SK-N-SH treated with all-trans-retinoic acid at 6 μM for 48 hours (cell line): ENCODE measurements at places on chromosomes 12 and 14.

DNA sequence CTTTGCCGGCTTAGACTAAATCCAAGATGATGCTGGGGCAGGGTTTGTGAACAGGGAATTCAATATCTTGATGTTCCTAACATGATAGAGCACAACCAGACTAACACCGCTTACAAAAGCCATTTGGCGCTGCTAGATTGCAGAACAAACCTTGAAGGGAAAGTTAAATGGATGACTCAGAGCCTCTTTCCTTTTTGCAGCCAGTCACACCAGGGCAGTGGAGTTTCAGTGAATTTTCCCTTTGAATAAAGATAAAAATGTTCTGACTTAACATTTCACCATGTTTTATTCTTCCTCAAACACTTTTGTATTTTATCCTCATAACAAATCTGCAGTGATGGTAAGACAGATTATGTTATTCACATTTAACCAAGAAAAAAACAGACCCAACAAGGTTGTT lies 47.3 kb downstream of the PDE6H start:
- ATAC-seq: no peak

DNA sequence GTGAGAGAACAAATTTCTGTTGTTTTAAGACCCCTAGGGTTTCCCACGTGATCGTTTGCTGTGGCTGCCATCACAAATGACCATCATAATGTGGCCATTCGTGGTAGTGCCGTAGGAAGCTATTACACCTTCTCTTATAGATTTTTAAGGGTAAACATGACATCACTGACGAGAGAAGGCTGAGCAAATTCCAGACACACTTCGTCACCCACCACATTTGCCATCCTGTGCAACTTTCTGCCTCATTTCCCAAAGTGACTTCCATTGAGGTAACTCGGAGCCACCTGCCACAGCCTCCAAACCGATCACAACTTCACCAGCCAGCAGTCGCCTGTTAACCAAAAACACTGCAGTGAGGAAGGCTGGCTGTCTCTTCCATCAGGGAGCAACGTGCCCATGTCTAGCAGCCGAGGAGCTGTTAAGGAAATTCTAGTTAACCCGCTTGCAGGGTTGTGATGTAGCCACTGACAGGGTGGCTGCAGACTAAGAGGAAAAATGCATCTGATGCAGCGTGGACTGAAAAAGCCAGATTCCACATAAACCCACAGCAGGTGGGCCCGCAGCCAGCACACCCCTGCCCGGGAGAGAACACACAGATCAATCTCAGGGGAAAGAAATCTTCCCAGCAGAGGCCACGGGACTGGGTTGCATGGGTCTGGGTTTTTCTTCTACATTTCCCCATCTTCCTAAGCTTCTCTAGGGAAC lies 44.6 kb downstream of the CCDC85C start:
- ATAC-seq: no peak

GRCh38 chr14:98544174-98544573 lies 727.8 kb downstream of the BCL11B start:
- no peak for ATAC-seq

DNA sequence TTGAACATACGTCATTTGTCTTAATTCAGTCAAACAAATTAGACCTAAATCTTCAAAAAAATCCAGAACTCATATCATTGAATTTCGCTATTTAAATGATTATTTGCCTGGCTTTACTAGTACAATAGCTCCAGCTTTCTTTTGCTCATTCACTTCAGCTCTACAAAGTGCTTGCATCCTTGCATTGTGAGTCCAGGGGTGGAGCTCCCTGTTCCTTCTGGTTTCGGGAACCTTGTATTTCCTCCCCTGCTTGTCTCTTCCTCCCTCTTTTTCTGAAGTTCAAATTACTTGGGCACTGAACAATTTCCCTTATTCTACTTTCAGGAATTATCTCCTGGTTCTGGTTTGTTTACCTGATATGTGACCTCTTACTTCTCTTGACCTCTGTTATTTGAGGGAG lies 58.1 kb upstream of the KITLG start:
- no peak for ATAC-seq

- no peak for ATAC-seq
These were observed 5.7 kb downstream of the HOXC12 start for GRCh38 chr12:53960187-53961024.

GRCh38 chr12:30964896-30965612 lies 38.5 kb downstream of the TSPAN11 start:
- ATAC-seq: no peak

- no peak for ATAC-seq
These were observed 132.6 kb downstream of the RPAP3 start for GRCh38 chr12:47573146-47573659.

GRCh38 chr12:13537623-13538022 lies 341.1 kb downstream of the EMP1 start:
- ATAC-seq: no peak

- ATAC-seq: no peak
These were observed 1885.8 kb upstream of the SEL1L start for GRCh38 chr14:83419420-83419819.

- no peak for ATAC-seq
These were observed 216.3 kb downstream of the C12orf42 start for GRCh38 chr12:103279444-103279843.

DNA sequence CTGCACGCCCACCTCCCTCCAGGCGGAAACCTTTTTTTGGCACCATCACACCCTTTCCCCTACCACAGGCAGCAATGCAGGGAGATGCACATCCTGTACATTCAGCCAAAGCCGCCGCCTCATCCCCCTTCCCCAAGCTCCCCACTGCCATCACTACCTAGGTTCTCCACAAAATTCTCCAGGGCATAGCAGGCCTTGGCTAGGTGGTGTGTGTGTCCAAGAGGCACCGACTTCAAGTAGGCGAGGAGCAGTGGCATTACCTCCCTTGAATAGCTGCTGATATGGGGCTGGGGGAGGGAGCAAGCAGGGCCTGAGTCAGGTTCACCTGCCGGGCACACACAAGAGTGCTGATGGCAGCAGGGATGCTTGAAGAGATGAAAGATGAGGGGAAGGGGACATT lies 3.6 kb downstream of the IPO4 start:
- no peak for ATAC-seq

GRCh38 chr14:73760598-73761586 lies 46.7 kb upstream of the PNMA1 start:
- no peak for ATAC-seq

DNA sequence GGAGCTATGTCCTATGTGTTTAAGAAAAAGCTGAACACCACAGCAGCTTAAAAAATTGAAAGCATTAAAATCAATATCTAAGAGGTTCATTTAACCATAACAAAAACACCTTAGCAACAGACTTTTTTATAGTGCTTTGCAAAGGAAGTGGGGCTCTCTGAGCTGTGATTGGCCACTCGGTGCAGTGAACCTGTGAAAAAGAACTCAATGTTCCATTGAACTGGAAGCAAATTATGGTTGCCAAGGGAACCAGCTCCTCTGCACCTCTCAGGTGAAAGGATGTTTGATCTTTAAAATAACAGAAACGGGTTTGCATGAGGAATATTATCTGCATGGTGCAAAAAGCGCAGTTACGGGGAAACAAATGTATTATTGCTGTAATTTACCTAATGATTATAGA lies 149.4 kb downstream of the SNAPC1 start:
- no peak for ATAC-seq

GRCh38 chr12:94327809-94328208 lies 131.9 kb downstream of the CEP83 start:
- ATAC-seq: no peak

- ATAC-seq: no peak
These were observed 9.9 kb downstream of the PUS1 start for GRCh38 chr12:131939007-131939406.

GRCh38 chr14:76201162-76201561 lies 49.4 kb downstream of the GPATCH2L start:
- peak; percentile 75 for ATAC-seq

GRCh38 chr14:65079201-65079600 lies 23.1 kb downstream of the MAX start:
- ATAC-seq: no peak

- no peak for ATAC-seq
These were observed 21.0 kb upstream of the FAIM2 start for GRCh38 chr12:49924628-49925246.

GRCh38 chr12:55899082-55899481 lies 28.6 kb downstream of the PYM1 start:
- no peak; the same call in 1 of the 3 replicates for ATAC-seq

DNA sequence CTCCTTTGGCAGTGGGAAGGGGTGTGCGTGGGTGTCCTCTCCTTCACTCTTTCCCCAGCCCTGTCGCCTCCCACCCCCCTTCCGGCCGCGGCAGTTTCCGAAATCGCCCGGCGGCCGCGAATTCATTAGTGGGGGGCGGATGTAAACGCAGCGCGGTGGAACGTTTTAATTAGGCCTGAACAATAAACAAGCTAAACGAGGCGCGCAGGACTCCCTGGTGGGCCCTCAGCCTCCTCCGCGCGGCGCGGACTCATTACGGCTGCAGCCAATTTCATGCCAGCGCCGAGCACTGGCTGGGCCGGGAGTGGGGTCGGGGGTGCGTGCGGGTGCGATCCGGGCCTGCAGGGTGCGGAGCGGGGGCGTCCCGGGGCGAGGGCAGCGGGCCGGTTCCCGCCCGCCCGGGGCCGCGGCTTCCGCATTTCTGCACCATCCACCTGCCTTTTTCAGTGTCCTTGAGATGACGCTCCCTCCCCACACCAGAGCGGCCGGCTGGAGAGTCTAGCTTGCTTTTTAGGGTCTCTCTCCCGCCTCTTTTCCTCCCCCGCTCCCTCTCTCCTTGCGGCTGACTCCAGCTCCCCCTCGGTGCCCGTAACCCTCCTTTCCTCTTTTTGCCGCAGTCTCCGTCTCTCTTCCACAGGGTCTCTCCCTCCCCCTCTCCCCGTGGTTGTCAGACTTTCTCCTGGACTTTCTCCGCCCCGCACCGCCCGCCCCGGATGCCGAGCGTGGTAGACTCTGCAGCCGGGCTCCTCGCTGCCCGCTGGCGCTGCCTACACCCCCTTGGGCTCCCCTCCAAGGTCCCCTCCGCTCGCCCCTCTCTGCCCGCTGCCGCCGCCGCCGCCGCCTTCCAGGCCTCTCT lies at the start of gene CISTR:
TSS of gene CISTR (minus strand) at position 644 of the 856 bp plus-strand sequence.
- ATAC-seq: peak; percentile 6; the same call in 1 of the 3 replicates

DNA sequence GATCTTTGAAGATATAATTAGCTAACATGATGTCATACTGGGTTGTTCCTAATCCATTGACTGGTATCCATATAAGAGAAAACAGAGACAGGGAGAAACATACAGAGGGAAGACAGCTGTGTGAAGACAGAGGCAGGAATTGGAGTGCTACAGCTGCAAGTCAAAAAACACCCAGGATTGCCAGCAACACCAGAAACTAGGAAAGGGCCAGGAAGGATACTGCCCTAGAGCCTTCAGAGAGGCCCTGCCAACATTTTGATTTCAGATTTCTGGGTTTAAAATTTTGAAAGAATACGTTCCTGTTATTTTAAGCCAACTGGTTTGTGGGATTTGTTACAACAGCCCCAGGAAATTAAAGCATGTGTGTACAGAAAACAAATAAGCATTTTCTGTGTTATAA lies 473.7 kb upstream of the FLRT2 start:
- ATAC-seq: no peak

DNA sequence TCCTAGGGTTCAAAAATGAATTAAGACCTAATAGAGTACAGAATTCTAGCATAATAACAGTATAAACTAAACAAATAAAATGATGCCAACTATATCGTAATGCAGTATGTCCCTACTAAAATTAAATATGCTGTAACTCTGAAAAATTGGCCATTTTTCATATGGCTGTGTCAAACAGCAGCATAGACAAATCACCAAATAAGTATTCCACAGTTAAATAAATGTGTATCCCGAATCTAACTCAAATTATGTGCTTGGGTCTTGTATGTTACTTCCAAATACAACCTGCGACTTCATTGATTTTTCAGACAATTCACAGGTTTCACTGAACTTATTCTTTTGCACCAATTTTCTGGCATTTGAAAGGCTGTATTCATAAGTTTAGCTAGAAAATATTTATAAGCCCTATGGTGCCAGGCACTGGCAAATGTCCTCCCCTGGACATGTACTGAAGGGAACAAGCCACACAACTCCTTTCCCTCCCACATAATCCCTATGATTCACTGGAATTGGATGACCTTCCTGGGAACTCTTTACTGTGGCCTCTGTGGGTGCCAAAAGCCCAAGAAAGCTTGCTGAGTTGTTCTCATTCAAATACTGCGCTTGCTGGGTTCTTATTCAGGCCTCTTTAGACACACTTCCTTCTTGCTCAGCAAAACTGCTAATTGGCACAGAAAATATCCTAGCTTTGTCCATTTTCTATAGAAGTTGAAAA lies 108.8 kb downstream of the KITLG start:
- peak; percentile 62 for ATAC-seq

DNA sequence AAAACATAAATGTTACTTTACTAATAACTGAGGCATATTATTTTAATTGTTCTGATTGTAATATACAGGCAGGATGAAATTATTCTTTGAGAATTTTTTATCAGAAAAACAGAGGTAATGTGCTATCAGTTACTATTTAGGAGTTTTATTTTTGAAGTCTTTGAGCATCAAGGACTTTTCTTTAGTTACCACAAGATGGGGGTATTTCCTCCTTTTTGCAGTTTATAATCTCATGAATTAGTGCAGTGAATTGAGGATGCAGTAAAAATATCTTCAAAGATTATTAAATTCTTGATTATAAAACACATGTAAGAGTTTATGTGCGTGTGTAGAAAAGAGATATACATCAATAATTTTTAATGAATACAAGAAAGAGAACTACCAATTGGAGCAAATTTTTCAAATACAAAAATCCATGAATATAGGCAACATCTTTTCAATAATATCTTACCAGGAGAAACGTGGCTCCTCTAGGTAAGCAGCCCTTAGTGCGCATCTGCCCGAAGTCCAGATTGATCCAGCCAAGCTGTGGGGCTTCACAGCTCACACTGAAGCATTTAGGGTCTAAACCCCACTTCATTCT lies 71.6 kb downstream of the ERGIC2 start:
- peak; percentile 62; the same call in 1 of the 3 replicates for ATAC-seq

- no peak for ATAC-seq
These were observed 43.1 kb upstream of the CCDC196 start for GRCh38 chr14:66442953-66443571.
